Pancreas (tissue), 10 donors: ENCODE measurements at places on chromosomes 6 and 20. TPM values are rescaled to one million over a fixed set of nuclear protein-coding genes. Genes with fewer than 3 reads are reported as not detected.

SYCP2L gene
- 2.3 TPM for polyA plus RNA-seq

GNMT gene
- polyA plus RNA-seq, result 57.9 TPM

- no peak for DNase-seq
Observed at GRCh38 chr6:98840385-98840784, 6.0 kb downstream of the POU3F2 start.

ESR1 gene
- polyA plus RNA-seq, result 0.27 TPM

- DNase-seq, result no peak
Observed at GRCh38 chr6:143018955-143019354, 41.7 kb upstream of the AIG1 start.

GRCh38 chr20:1083431-1084080, 34.8 kb upstream of the PSMF1 start:
- DNase-seq, result no peak

DNA sequence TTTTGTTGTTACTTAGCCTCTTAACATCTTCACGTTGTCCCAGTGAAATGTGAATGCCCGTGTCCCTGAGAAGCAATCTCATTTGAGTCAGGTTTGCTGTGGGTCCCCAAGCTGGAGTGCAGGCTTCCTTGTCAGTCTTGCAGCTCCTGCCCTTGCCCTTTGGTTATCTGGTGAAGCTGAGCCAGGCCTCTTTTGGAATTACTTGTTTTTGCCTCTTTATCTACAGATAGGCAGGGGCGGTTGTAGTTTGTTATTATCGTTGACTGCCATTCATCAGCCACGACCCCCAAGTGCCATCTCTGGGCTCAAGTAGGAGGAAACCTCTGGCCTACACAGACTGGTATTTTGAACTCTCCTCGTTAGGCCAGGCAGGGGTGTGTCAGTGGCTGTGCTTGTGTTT, 2.2 kb downstream of the TMEM14C start:
- no peak for DNase-seq

MAP1LC3A gene
- 57.6 TPM for polyA plus RNA-seq

SPAG4 gene
- polyA plus RNA-seq, result 32.2 TPM

DNA sequence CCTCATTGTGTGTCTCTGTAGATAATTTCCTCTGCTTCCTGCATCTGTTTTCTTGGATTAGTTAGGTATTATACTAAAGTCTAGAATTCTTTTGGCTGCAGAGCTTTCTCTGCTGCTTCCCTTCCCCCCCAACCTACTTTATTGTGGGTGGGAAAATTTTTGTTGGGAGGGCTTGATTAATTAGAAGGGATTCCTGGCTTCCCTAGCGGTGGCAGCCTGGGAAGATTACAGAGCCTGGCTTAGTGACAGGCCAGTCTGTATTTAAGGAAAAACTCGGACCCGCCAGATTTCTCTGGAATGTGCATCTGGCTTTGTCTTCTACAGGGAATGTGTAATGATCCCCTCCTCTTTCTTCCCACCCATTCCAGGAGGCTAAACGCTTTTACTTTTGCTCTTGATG, 31.2 kb downstream of the SLX4IP start:
- DNase-seq, result no peak

DNA sequence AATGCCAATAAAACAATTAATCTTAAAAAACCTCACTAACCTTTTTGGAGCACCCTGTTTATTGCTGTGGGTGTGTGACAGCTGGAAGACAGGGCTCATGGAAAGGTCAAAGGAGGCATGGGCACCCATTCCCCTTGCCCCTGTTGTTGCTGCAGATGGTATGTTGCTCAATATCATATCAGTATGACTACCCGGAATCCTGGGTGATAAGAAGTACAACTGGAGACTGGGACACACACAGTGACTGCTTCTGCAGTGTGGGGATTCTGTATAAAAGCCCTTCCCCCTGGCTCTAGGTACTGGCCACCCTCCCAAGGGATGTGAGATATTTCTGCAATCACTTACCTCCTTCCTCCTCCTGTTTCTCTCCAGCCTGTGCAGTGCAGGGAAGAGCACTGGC, 47.3 kb upstream of the IL20RA start:
- DNase-seq, result no peak
